CD8-positive, alpha-beta memory T cell (primary cell): ENCODE measurements at places on chromosomes 16 and 17.

DNA sequence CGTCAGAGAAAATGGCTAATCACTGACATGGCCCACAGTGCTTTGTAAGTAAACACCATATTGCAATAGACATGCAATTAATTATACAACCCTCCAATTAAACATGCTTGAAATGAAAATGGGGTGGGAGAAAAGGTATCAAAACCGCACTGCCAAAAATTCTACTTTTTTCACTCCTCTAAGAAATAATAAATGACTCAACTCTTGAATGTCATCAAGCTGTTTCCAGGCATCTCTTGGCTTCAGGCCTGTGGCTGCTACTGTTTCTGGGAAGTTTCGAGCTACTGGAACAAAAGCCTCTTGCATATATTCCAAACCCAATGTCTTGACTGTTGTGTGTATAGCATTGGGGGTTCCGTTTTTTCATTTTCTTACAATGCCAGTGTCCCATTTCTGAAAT lies 412.6 kb downstream of the RBFOX1 start:
- DNase-seq: no peak

- no peak for DNase-seq
Measured at GRCh38 chr17:81494626-81495377, 17.8 kb downstream of the ACTG1 start.

DNA sequence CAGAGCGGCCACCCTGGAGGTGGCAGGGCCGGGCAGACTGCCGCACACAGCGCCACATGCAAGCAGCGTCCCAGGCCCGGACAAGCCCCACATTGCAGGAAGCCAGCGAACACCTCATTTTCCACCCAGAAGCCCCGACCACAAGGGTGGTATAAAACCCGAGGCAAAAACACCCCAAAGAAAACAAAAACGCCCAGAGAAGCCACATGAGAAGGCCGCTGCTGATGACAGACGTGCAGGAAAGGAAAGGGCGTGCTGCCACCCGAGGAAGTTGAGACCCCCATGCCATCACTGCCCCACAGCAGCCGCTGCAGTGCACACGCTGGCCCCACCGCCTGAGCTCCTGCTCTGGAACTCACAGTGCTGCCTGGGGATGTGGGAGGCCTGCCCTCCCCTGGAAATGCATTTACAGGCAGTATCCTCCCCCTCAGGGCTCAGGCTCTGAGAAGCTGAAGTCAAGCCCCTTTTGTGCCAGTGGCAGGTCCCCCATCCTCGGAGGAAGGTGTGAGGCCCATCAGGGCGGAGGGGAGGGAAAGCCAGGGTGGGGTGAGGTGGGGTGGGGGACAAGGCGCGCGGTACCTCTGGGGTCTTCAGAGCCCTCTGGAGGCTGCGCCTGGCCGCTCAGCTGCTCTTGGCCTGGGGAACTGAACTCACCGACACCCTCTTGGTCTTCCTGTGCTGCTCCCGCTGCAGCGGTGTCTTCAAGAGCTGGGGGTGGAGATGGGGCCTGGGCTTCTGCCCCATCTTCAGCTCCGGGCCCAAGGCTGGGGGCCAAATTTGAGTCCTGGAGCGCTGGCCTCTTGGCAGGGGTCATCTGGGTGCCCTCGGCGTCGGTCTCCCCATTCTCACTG lies 62.0 kb downstream of the IL21R start:
- DNase-seq: peak; percentile 88

DNA sequence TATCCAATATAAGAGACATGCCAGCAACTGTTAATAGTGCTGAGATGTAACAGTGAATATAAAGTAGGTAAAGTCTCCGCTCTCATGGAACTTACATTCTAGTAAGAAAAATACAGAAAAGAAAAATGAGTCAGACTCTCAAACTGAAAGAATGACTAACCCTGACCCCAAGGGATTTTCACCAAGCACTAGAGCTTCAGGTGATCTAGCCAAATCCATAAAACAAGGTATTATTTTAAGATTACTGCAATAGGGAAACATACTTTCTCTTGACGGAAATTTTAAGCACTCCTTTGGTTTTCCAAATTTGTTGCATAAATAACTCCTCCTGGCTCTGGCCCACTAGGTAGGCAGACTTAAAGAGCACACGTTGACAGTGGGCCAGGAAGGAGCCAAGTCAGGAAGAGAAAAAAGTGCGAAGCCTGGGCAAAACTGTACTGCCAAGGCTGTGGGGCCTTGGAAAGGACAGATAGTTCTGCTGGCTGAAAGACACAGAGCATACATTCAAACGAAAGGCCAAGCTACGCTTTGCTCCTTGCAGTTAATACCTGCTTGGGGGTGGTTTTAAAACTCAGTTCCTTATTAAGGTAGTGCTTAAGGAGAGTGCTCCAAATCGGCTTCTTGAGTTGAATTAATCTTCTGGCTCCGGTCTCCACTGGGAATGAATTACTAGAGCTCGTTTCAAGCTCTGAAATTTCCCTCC lies 1.4 kb downstream of the GOT2 start:
- DNase-seq: no peak

DNA sequence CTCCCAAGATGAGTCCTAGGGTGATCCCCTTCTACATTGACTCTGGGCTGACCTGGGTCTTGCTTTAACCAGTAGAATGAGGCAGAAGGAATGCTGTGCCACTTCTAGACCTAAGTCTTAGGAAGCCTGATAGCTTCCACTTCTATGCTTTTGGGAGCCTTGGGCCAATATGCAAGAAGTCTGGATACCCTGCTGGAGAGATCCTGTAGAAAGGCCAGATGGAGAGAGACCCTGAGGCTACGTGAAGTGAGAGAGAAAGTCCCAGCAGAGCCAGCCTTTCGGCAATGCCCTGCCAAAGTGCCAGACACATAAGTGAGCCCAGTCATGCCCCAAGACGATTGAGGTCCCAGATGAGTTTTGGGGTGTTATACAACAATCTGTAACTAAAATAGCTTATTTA lies 1.7 kb downstream of the KRT222 start:
- DNase-seq: no peak

DNA sequence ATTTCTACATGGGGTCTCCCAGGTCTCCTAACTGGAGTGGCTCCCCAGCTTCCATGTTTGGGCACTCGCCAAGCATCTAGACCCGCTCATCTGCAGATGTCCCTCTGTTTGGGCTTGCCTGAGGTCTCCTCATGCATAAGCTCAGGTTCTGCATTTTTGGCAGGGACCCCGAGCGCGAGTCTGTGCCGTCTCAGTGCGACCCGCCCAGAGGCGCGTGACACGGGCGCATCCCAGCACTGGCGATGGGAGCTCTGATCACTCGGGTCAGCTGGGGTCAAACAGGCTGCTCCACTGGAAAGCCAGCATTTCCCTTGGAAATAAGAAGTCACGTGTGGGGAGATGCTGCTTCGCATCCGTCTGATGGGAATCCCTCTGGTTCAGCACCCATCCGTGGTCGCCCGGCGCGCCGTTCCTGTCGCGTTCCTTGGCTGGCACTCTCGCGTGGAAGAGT lies 56.9 kb upstream of the FASN start:
- DNase-seq: no peak

DNA sequence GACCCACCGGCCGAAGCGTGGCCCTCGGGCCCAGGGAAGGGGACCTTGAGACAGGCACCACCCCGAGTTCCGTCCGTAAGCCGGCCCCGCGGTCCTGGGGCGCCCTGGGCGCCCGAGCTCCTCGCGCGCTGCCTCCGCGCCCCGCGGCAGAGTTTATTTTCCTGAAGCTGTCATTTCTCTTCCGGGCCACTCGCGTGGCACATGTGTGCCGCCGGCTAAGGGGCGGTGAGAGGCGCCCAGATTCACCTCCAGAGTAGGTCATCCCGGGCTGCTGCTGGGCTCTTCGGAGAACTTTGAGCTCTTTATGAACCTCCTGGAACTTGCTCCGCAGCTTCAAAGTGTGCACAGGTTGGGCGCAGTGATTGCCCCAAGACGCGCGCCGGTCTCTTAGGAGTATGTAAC lies 489 bp downstream of the ZC3H18 start:
- peak; percentile 30 for DNase-seq

DNA sequence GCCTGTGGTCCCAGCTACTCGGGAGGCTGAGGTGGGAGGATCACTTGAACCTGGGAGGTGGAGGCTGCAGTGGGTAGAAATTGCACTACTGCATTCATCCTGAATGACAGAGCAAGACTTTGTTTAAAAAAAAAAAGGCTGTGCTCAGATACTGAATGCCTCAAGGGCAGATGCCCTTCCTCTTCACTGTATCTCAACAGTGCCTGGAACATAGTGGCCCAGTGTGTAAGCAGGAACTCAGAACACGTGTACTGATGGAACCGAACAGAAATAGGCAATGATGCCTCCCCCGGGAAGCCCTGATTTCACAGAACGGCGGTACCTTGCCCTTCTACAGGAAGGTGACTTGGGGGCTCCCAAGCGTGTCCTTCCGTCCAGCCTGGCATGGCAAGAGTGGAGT lies 46.8 kb downstream of the PLXDC1 start:
- no peak for DNase-seq

DNA sequence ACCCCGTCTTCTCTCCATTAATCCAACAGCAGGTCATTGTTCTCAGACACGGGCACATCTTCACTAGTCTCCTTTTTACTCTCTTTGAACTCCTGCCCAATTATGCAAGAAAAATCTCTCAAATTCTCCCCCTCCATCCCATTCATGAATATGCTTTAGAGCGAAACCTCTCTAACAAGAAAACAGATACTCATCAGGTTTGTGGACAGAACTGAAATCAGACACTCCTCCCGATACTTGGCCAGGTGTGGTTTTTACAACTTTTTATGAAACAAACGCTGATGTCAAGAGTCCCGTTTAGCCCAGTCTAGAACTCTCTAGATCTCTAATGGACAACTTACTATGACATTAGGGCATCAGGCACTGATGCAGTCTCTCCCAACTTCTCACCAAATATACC lies 40.9 kb downstream of the PIK3R5 start:
- no peak for DNase-seq

DNA sequence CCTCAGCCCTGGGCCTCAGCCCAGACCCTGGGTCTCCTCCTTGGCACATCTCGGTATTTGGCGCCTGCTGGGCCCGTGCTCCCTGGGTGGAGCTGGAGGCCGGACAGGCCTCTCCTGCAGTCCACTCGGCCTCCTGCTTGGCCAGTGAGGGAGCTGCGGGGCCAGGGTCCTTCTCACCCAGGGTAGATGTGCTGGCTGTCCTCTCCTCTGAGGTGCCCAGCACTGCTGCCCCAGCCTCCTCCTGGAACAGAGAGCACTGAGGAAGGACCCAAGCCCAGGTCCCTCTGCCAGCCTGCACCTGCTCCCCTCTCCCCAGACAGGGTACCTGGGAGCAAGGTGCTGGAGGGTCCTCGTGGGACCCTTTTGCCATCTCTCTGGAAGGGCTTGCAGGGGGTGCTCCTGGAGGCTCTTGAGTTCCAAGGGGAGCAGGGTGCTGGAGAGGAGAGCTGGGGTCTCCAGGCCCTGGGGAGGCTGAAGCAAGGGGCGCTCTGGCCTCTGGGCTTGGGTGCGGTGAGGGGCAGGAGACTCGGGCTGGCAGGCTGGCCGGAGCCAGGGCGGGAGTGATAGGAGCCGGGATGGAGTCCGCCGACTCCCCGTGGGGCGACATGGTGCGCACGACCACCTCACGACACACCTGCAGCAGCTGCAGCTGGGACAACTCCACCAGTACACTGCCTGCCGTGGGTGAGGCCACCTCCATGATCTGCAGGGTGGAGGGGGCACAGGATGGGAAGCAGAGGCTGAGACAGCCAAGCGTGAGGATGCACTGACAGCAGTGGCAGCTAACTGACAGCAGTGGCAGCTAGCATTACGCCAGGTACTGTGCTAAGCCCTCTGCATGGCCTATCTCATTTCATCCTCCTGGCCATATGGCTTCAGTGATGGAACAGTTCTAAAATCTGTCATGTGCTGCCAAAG lies 17.8 kb downstream of the TSPOAP1 start:
- no peak for DNase-seq

DNA sequence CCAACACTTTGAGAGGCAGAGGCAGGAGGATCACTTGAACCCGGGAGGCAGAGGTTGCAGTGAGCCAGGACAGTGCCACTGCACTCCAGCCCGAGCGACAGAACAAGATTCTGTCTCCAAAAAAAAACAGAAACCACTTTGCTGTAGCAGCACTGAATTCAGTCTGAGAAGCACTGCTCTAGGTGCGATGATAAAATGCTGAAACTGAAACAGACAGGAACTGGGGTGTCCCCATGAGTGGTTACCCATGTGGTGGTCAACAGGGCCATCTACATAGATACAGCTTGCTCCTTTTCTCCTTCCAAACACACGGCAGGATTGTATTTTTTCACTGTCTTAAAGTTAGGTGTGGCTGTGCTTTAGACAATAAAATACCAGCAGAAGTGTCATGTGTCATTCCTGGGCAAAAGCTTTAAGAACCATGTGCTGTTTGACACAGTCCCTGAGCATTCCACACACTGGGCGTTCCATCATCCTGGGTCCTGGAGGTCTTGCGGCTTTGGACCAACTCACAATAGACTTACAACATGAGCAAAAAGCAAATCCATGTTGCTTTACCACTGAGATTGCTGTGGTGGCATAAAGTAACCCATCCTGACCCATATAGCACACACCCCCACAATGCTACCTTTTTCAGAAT lies 11.5 kb downstream of the GAS7 start:
- no peak for DNase-seq

DNA sequence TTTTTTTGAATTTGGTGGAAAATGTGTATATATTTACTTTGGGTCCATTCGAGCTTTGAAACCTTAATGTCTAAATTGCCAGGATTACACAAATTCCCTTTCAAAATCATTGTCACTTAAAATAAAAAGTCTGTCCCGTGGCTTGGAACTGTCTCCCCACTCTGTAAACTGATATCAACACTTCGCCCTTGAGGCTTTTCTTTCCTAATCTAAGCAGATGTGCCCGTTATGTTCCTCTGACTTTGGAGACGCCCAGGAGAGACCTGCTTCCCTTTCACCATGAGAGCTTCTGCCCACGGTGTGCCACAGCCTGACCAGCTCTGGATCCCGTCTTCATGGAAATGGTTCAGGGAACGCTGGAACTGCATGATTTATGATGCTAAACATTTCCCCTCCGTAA lies 151.3 kb downstream of the C16orf95 start:
- DNase-seq: no peak

DNA sequence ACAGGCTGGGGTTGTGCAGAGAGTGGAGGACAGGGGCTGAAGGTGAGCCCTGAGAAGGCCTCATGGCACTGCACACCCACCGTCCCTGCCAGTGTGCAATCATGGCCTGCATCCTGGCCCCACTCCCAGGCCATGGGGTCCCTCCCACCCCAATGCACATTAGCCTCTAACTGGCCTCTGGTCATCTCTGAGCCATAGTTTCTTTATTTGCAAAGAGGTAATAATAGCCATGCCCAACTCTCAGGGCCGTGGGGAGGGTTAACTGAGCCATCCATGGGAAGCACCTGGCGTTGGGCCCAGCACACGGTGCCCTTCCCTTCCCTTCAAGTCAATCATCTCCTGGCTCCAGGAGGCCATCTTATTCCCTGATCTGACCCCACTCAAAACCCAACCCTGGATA lies 10.8 kb upstream of the ITGA3 start:
- no peak for DNase-seq

- DNase-seq: no peak
Measured at GRCh38 chr17:30599428-30600059, 122.3 kb downstream of the GOSR1 start.

DNA sequence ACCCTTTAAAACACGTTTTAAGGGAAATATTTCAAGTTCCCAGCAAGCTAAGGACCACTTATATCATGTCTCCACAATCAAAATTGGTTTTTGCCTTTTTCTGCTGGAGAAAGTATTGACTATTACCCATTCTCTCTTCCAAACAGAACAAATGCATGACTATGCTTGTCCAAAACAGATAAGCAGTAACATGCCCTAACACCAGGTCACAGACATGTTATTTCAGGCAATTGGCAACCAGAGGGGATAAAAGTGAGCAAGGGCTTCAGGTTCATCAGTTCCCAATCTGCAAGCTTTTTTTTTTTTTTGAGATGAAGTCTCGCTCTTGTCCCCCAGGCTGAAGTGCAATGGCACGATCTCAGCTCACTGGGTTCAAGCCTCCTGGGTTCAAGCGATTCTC lies 15.0 kb downstream of the SKA2 start:
- DNase-seq: no peak
